ENCODE measurements at places on chromosomes 13 and 19.

DNA sequence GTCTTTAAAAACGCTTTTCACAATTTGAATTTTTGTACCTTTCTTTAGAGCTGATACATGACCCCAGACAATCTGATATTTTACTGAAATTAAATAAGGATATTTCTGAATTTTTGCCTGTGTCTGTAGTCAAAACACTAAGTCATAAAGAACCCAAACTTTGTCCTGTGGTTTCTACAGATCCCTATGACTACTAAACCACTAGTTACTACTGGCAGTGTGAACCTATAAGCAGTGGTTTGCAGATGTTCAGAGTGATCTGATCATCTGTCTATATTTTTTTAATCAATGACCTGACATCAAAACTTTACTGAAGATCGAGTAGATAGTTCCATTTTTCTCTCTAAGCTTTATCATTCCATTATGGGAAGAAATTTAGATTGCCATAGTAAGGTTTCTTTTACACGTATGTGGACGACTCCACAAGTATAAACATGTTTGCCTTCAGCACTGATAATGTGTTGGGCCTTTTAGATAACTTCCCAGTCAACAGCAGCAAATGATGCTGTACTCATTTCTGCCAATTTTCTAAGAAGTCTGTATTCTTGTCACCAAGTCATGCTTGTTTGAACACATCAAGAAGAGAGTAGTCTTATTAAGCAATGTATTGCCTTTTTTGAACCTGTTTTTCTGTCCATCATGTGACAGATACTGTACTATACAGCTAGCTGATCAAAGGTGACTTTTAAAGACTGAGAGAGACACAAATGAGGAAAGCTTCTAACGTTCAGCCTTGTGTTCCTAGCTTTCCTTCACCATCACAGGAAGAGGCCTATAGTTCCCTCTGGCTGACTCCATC is 21.8 kb downstream of the POLR1D start:
- DNase-seq = no peak

- DNase-seq = no peak
These were observed 38.7 kb upstream of the CYSLTR2 start for GRCh38 chr13:48615049-48615448.

GRCh38 chr13:73833325-73834070 is 300.7 kb downstream of the KLF12 start:
- DNase-seq = no peak

GRCh38 chr13:113820813-113821651 is 42.8 kb downstream of the GAS6 start:
- no peak for DNase-seq

- DNase-seq = no peak
These were observed 25.5 kb downstream of the AP2S1 start for GRCh38 chr19:46824890-46825730.

DNA sequence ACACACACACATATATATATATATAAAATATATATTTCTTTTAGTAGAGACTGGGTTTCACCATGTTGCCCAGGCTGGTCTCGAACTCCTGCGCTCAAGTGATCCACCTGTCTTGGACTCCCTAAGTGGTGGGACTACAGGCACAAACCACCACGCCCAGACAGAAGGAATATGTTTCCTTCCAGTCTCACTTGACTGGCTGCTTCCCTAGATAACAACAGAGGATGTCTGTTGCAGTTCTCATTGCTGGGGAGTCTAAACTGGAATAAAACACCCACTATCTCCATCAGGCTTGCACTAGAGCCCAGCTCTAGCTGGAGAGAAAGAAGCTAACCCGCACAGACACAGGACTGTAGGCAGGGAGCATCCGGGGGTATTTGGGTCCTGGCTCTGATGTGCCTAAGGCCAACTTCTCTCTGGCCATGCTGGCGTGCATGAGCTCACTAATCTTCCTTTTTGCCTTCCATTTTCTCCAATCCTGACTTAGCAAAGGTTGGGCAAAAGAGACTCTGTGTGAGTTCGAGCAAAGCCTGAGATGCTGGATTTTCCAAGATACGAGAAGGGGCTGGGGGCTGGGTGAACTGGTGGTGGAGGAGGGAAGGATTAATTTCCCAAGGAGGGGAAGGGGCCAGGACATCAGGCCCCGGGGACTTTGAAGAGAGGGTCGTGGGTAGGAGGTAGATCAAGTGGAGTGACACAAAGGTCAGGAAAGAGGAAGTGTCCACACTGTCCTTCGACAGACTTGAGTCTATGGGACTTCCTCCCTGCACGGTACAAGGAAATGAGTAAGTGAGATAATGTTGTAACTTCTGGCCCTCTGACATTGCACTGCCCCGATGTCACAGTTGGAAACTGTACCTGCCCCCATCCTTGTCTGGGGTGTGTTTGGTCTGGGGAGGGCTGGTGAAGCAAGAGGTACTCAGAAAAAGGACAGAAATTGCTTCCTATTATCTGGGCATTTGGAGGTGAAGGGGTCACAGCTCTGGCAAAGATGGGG is 22.5 kb upstream of the ALOX5AP start:
- DNase-seq = no peak

GRCh38 chr13:46641274-46642081 is 88.5 kb downstream of the LRCH1 start:
- DNase-seq = no peak

DNA sequence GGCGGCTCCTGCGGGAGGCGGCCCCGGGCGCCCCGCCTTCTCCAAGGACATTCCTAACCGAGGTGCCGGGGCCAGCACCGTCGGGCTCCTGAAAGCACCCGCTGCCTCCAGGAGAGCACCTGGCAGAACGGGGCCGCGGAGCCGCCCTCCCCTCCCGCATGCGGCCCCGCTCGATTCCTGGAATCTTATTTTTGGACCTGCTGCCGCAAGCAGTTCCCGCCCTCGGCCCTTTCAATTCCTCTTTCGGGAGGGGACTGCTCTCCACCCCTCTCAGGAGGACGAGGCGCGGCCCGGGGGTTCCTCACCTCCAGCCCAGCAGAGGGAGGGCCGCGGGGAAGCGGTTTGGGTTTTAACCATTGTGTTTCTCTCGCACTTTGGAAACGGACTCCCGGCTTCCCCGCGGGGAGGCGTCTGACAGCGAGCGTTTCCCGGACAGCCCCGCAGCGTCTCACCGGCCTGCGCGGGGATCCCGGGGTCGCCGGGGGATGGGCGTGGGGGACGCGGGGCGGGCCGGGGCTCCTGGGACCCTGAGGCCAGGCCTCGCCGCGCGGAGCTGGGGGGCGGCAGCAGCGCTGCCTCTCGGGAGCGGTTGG is 849 bp downstream of the GAS6 start:
- peak; percentile 17 for DNase-seq

DNA sequence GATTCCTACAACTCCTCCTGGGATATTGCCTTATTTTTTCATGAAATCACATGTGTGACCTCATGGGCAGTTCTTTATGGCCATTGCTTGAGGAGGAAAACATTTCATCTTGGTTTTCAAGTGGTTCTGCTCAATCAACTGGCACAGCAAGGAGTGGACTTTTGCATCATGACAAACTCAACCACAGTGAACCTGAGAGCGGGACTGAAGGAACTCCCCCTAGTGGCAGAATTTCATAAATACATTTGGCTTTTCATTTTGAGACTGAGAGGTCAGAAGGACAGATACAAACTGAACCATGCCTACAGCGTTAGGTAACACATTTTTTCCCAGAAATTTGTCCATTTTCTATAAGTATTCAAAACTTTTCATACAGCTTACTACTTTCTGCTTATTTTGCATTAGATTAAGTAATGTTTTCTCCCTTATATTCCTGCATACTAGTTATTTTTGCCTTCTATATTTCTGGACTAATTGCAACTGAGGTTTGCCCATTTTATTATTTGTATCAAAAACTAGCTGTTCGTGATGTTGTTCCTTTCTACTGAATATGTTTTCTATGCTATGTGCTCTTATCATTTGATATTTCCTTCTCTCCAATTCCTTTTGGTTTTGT is 13.4 kb upstream of the SIGLEC12 start:
- DNase-seq = peak; percentile 9

GRCh38 chr19:47330466-47330869 is 1.5 kb upstream of the C5AR2 start:
- no peak for DNase-seq

DNA sequence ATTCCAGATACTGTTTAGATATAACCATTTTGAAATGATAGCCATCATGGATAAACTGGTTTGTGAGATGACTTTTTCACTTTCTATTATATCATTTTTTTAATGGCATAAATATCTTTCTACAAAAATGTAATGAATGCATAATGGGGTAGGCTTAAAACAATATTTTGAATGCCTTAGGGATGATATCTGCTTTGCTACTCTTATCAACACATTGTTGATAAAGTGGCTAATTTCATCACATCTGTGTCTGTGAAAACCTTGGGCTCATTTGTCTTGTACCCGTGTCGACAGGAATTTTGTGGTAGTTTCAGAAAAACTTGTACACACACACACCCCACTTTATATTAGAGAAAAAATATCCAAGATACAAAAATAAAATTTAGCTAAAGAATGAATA is 44.1 kb downstream of the SLITRK6 start:
- no peak for DNase-seq

- DNase-seq = no peak
These were observed 7.7 kb downstream of the DIS3 start for GRCh38 chr13:72774019-72774418.

- no peak for DNase-seq
These were observed 13.0 kb downstream of the TRIP10 start for GRCh38 chr19:6752256-6753177.

GRCh38 chr13:71861769-71862458 is 5.1 kb downstream of the DACH1 start:
- DNase-seq = no peak

- no peak for DNase-seq
These were observed 3.7 kb upstream of the CREB3L3 start for GRCh38 chr19:4149518-4150288.

GRCh38 chr13:111548301-111548700 is 227.9 kb downstream of the TEX29 start:
- DNase-seq = no peak

GRCh38 chr13:73948848-73949529 is 185.2 kb downstream of the KLF12 start:
- DNase-seq = no peak

GRCh38 chr13:43347877-43348276 is 324.5 kb downstream of the DNAJC15 start:
- no peak for DNase-seq

DNA sequence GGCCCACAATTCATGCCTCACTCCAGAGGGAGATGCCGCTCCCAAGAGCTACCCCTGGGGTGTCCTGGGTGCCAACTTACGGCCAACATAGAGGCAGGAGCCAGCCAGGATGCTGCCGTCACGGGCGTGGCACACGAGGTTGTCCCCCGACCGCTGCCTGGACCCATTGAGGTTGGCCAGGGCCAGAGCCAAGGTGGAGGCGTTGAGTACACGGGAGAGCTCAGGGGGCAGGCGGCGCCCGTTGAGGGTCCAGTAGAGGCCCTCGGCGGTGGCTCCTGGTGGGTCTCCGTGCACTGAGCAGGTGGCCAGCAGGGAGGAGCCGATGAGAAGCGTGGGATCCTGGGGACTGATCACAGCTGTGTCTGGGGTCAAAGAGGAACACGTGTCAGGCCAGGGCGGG is 7.1 kb downstream of the CRLF1 start:
- DNase-seq = no peak

DNA sequence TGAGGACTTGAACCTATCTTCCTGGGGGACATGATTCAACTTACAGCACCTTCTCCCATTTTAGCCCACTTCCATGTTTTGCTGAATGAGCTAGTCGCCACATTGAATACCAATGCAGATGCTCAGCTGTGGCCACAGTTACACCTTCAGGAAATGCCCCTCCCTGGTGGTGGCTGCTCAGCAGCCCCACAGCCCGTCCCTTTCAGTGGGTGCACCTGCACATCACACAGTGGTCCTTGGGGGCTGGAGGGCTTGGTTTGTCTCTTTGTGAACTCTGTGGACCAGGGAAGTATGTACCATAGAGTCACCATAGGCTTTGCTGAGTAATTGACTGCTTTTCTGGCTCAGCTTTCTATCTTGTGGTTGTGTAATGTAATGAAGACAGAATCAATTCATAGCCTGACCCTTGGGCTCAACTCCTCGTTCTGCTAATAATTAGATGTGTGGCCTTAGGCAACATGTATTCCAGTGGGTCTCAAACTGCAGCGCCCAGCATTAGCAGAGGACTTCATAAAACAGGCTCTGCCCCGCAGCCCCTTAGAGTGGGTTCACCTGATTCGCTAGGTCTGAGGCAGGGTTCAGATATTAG is 48.1 kb upstream of the FARP1 start:
- no peak for DNase-seq

DNA sequence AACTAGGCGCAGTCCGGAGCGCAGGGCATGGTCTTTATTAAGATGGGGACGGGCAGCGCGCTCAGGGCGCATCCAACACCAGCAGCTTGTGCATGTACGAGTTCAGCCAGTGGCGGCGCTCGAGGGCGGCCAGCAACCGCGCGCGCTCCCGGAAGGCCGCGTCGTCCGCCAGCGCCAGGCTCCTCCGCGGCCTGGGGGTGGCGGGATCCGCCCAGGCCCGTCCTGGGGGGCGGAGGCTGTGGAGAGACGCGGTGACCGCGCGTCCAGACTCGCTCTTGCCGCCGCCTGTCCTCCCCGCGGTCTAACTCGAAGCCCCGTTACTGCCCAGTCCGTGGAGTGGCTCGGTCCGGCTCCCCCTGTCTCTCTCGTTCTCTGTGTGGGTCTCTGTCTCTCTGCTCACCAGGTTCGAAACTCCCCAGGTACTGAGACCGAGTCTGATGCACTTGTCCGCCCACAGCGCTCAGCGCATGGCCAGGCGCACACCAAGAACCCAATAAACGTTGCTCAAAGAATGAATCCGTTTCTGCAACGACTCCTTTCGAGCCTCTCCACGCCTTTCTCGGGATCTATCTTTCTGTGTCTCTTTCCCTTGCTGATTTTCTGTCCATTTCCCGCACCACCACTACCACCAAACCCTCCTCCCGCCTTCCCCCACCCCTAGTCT is 702 bp downstream of the PTH2 start:
- DNase-seq = peak; percentile 48

GRCh38 chr13:87331178-87331577 is 340.0 kb upstream of the SLITRK5 start:
- DNase-seq = no peak

DNA sequence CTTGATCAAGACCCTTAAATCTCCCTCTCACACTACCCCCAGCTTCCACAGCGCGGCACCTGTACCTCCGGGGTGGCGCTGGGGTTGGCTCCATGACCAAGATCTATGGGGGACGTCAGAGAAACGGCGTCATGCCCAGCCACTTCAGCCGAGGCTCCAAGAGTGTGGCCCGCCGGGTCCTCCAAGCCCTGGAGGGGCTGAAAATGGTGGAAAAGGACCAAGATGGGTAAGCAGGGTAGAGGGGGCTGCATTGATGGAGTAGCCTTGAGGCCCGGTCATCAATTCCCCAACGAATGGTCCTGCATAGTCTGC is 8.1 kb upstream of the CD79A start:
- no peak for DNase-seq

DNA sequence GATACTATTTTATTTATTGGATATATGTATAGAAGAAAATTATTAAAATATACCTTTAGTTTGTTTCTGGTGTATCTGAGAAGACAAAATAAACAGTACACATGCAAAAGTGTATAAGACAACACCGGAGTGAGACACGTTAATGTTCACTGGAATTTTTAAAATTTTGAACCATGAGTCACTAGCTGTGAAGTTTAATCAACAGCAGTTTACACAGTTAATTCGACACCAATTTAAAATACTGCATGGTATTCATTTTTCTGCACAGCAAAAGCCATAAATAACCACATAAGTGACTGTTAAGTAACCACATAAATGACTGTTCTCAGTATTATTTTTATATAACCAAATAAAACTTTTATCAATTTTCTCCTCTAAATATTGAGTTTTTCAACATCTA is 418.7 kb upstream of the NBEA start:
- DNase-seq = no peak

- DNase-seq = no peak
These were observed 138.2 kb downstream of the CRYL1 start for GRCh38 chr13:20387441-20387971.

GRCh38 chr19:45774765-45775164 is 5.7 kb upstream of the SIX5 start:
- DNase-seq = no peak

All from activated naive CD4-positive, alpha-beta T cell treated with Interleukin-2 at 50 U/mL for 16 hours (primary cell).